ENCODE measurements at places on chromosomes 5 and 9.

GRCh38 chr9:135152614-135153334 lies 65.3 kb downstream of the OLFM1 start:
- ATAC-seq: no peak

GRCh38 chr5:126755593-126755992 lies 21.3 kb upstream of the LMNB1 start:
- ATAC-seq: no peak

GRCh38 chr9:21434202-21435014 lies 5.8 kb upstream of the IFNA1 start:
- no peak for ATAC-seq

DNA sequence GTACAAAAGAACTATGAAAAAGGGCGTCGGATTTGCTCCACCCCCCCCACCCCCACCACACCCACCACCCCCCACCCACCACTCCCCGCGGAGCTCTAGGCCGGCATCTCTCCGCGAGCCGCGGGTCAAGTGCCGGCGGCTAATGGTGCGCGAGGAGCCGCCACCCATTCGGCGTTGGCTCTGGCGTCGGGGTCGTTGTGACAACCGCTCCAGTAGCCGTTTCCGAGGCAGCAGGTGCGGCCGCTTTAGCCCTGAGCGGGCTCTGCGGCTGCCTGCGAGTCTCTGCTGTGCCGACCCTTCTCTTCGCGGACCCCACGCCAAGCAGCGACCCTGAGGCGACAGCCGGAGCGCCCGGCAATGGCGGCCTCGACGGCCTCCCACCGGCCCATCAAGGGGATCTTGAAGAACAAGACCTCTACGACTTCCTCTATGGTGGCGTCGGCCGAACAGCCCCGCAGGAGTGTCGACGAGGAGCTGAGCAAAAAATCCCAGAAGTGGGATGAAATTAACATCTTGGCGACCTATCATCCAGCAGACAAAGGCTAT lies at the start of gene PPP1R2B:
PPP1R2B (plus strand) TSS at position 90 of the 546 bp plus-strand sequence; CDS start at position 358, 268 bp downstream.
- ATAC-seq: no peak

- ATAC-seq: no peak
Measured at GRCh38 chr5:110354915-110355644, 371.4 kb downstream of the TMEM232 start.

- no peak for ATAC-seq
Measured at GRCh38 chr5:132234684-132235062, 7.0 kb upstream of the P4HA2 start.

DNA sequence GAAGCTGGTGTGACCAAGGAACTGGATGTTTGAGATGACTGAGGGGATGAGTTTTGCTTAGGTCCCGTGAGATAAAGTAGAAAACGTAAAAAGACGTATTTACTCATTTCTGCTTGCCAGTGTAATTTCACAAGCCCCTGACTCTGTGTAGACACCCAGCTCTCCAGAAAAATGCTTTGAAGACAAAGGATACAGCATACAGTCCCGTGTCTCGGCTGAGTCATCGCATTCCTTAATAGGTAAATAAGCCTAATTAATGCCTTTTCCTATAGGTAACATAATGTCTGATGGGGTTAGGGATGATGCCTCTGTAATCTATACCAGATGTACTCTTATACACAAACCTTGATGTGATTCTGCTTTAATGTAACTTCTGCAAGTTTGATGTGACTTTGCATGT lies 20.2 kb downstream of the S100Z start:
- ATAC-seq: no peak

- no peak for ATAC-seq
Measured at GRCh38 chr9:12771891-12772290, 2.9 kb upstream of the LURAP1L start.

GRCh38 chr5:37994729-37995128 lies 154.9 kb upstream of the GDNF start:
- ATAC-seq: no peak

GRCh38 chr5:38543074-38543473 lies 13.4 kb downstream of the LIFR start:
- no peak for ATAC-seq

DNA sequence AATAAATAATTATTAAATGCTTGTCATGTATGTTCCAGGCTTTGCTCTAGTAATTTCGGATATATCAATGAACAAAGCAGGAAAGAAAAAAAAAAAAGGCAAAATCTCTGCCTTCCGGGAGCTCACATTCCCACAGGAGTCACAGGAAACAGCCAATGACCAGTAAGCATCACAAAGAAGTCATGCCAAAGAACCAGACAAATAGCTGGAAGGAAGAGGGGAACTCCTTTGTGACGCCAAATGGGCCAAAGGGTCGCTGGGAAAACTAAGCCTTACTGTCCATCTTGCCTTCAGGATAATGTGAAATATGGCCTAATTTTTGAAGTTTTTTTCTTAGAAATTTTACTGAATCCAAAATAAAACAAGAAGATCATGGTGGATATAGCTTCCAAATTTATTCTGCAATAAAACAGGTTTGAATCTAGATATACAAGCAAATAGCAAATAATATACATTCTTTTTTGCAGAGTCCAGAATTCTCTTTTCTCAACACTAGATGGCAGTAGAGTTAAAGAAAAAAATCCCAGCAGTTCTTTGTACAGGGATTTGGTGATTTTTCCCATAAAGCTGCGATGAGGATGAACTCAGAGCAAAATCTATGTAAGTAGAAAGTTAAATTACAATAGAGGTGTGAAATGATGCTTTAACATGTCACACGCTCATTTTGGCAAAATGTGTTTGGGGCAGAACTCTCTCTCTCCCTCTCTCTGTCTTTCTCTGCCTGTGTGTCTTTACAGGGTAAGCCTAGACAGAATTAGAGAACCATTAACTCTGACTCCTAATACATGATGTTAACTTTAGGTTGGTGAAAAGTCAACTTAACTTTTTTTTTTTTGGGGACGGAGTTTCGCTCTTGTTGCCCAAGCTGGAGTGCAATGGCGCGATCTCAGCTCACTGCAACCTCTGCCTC lies 60.0 kb upstream of the TUT7 start:
- no peak for ATAC-seq

DNA sequence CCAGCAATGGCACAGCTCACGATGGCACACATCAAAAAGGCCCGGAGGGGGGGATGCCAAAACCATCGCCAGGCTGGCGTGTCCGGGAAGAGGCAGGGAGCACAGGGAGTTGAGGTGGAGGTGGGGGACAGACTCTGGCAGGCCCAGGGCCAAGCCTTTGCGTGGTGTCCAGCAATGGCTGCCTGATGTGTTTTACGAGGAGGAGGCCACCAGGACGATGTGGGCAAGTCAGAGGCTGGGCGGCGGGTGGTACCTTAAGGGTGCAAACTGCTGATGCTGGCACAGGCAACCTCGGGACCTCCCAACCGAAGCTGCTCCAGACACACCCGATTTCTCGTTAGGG lies 4.7 kb downstream of the VAV2 start:
- ATAC-seq: no peak

- ATAC-seq: no peak
Measured at GRCh38 chr5:127092690-127093089, 19.4 kb upstream of the C5orf63 start.

- ATAC-seq: no peak
Measured at GRCh38 chr9:18045326-18045725, 428.6 kb upstream of the ADAMTSL1 start.

- no peak for ATAC-seq
Measured at GRCh38 chr5:153099328-153099727, 391.1 kb upstream of the GRIA1 start.

GRCh38 chr9:37026113-37026930 lies 7.7 kb downstream of the PAX5 start:
- no peak for ATAC-seq

DNA sequence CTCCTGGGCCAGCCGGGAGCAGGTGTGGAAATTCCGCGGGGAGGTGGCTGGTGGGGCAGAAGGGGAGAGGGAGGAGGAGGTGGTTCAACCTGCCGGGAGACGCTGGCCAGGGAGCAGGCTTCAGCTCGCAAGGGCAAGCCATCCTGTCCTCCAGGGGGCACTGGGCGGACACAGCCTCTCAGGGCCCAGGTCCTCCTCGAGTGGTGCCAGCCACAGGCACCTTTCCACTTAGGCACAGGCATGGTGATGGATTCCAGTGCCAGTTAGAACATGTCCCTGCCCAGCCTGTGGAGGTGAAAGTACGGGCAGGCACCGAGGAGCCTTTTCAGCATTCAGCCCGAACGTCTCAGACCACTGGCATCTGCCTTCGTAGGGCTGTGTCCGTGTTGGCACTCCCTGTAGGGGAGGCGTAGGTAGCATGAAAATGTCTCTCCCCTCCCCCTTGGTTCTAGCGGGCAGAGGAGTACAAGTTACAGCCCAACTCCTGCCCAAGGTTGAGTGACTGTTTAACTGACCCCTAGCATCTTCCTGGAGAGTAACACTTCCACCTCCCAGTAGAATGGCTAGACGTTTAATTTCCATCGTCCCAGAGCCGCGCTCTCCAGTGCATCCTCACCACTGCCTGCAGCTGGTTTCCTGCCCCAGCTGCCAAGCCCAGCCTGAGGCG lies 48.9 kb downstream of the DAB2IP start:
- ATAC-seq: no peak

- no peak for ATAC-seq
Measured at GRCh38 chr5:34037726-34038125, 5.3 kb downstream of the C1QTNF3 start.

DNA sequence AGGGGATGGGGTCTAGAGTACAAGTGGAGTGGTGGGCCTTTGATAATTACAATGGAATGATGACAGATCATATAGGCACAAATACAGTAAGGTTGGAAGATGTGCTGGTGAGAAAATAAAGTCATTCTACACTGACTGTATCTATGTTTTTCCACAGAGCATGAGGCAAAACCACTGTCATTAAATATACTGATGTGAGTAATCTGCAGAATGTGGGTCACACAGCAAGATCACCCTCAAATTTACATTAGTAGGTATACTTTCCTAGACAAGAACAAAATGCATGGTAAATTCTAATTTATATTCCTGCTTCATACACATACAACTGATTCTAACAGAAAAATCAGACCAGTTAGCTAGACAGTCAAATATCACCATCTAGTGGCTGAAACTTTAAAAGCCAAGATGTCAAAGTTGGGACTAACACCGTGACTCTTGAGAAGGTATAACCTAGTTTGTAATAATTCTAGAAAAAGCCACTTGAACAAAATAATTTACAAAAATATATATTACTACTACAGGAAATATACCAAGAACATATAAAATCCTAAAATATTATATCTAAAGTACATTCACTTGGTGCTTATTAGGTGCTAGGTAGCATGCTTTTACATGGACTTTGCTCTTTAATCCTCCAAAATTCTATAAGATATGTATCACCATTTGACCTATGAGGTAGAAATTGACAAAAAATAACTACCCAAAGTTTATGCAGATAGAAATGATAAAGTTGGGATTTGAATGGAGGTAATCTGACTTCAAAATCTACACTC lies 19.5 kb downstream of the TTC33 start:
- peak; percentile 72 for ATAC-seq

- no peak for ATAC-seq
Measured at GRCh38 chr9:98995059-98995671, 51.5 kb downstream of the COL15A1 start.

GRCh38 chr5:10111571-10111970 lies 138.1 kb downstream of the ATPSCKMT start:
- no peak for ATAC-seq

DNA sequence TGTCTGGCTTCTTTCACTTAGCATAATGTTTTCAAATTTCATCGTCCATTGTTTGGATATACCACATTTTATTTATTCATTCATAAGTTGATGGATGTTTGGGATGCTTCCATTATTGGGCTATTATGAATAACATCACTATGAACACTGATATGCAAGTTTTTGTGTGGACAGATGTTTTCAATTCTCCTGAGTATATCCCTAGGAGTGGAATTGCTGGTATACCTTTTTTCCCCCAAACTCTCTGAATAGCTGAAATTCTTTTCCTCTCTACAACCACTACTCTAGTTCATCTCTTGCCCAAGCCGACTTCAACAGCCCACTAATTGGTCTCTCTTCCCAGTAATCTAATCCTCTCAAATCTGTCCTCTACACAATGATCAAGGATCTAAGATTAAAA lies 4.7 kb upstream of the ZFR start:
- no peak for ATAC-seq

DNA sequence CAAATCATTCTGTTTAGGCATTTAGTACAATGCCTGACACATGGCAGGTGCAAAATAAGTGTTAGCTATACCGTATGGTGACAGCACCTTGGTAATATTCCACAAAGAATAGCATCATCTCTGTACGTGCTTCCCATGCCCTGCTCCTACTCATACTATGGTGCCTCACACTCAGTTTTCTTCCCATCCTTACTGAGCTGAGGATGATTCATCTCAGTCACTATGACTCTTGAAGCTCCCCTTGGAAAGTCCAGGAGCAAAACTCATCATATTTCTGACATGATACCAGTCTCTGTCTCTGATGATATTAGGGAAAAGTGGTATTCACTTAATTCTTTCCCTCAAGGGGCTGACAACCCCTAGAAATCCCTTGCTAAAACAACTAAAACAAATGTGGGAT lies 423.3 kb downstream of the EFNA5 start:
- ATAC-seq: no peak

DNA sequence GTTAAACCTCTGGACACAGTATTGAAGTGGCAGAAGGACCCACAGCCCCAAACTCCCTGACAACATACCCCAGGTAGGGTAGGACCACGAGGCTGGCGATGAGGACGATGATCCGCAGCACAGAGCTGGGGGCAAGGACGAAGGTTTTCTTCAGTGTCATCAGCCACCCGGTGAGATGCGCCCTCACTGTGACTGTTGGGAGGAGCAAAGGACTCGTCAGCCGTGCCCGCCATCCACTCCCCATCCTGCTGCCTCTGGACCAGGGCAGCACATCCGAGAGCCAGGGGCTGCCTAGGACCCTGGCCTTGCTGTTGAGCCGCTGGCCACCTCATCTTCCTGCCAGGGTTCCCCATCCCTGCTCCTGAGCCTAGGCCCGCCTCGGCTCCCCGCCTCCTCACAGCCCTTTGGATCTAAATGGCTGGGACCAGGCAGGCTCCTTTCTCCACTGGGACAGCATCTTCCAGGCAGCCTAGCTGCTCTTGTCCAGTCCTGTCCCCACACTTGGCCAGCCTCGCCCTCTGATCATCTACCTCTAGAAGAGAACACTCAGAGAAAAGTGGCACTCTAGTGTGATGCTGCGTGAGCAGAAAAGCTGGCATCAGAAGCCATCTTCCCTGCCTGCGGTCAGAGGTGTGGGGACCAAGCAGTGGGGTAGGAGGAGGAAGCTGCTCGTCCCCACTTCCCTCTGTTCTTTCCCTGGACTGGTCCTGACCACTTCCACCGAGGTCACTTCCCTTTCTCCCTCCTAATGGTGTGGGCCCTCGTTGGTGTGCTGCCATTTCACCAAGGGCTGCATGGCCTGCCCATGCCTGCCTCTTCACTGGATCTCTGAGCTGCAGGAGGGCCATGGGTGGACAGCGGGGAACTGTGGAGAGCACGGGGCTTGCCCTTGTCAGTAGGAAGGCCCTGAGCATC lies 49.2 kb downstream of the OTULIN start:
- ATAC-seq: peak; percentile 8

All from activated T-helper 17 cell treated with anti-CD3 and anti-CD28 coated beads, Interleukin-2, amount 50 U/mL, for 72 hours (primary cell).